B cell (primary cell): ENCODE measurements at places on chromosomes 6 and 20. TPM values are rescaled to one million over a fixed set of nuclear protein-coding genes. Genes with fewer than 3 reads are reported as not detected.
A peak's percentile ranks its signal among the peaks of the same experiment; 100 is the strongest.

The EYA4 gene
- total RNA-seq, result 0.49 TPM in 1 of 2 replicates, not detected in the other

GRCh38 chr6:112690497-112691202 is 343.5 kb downstream of the RFPL4B start:
- H3K4me3 ChIP-seq, result no peak overlapping the region
- no peak for DNase-seq
- H3K27me3 ChIP-seq, result no peaks in the 10 kb centered on the region
- no peaks in the 10 kb centered on the region for H3K4me1 ChIP-seq
- no peaks in the 10 kb centered on the region for H3K36me3 ChIP-seq

- H3K27me3 ChIP-seq, result no peaks in the 10 kb centered on the region
- peak; percentile 72 for DNase-seq
- H3K4me3 ChIP-seq, result no peak overlapping the region
- no peak overlapping the region for H3K27ac ChIP-seq
These were observed 8.1 kb upstream of the PFDN4 start for GRCh38 chr20:54199721-54200176.

The HDAC2 gene
- 52.7 and 58.3 TPM in 2 replicates for total RNA-seq

DNA sequence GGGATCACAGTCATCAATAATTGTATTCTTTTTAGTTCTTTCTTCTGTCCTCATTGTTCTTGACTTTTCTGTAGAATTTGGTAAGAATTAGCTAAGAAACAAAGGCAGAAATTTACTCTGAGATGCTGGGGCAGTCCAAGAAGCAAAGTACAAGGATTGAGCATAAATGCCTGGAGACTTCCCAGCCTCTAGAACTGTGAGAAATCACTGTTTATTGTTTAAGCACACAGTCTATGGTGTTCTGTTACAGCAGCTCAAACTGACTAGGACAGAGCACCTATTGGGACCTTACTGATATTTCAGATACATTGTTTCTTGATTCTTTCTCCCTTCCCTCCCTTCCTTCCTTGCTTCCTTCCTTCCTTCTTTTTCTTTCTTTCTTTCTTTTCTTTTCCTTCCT is 192.7 kb upstream of the SLC35B3 start:
- H3K36me3 ChIP-seq, result no peaks in the 10 kb centered on the region
- no peak overlapping the region for H3K27ac ChIP-seq
- H3K4me1 ChIP-seq, result no peaks in the 10 kb centered on the region
- H3K4me3 ChIP-seq, result no peak overlapping the region
- H3K27me3 ChIP-seq, result no peaks in the 10 kb centered on the region

GRCh38 chr20:50559856-50560638 is 49.9 kb downstream of the PTPN1 start:
- no peak overlapping the region for H3K4me3 ChIP-seq
- H3K27ac ChIP-seq, result no peak overlapping the region
- H3K27me3 ChIP-seq, result no peaks in the 10 kb centered on the region
- no peak for DNase-seq
- peaks cover 11% of the 10 kb centered on the region for H3K4me1 ChIP-seq

DNA sequence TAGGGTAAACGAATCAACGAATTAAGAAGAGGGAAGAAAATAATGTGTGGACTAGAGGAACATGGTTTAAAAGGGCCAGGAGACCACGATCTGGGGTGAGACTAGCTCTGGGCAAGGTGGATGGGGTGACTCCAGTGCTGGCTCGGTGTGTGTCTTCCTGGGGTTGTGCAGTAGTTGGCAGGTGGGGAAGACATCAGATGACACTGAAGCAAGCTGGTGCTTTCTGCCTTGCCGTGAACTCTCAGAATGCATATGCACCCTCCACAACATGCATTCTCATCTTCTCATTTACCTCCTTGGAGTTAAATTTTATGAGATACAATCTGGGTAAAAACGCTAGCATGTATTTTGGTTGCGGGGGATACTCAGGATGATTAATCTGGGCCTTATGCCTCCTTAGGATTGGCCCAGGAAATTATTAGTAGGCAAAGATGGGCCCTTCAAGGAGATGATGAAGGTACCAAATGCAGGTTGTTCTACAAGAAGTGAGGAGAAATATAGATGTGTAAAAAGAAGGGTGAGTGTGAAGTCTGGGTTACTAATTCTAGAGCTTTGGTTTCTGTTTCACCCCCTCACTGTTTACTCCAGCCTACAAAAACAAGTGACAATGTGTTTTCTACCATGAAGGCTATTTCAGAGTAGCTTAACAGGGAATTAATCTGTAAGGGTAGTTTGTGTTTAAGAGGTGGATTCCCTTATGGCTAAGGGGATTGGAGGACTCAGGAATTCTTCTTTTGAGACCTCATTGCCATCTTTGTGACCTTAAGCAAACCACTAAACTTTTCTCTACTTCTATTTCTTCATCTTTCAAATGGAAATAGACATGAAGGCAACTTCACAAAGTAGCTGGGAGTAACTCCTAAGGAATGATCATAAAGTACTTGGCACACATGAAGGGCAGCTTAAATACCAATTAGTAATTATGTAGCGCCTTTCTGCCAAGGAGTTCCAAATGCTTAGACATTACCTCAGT is 71.0 kb upstream of the SUPT3H start:
- H3K4me3 ChIP-seq, result no peak overlapping the region
- H3K27me3 ChIP-seq, result no peaks in the 10 kb centered on the region
- H3K4me1 ChIP-seq, result no peaks in the 10 kb centered on the region
- no peak overlapping the region for H3K27ac ChIP-seq
- H3K36me3 ChIP-seq, result no peaks in the 10 kb centered on the region
- no peak for DNase-seq

The HUS1B gene
- total RNA-seq, result 2.9 and 4.1 TPM in 2 replicates

- peaks cover 8% of the 10 kb centered on the region for H3K4me1 ChIP-seq
- DNase-seq, result no peak
- no peaks in the 10 kb centered on the region for H3K27me3 ChIP-seq
- no peak overlapping the region for H3K27ac ChIP-seq
These were observed 64.1 kb downstream of the SHPRH start for GRCh38 chr6:145899915-145900569.

The NDUFAF4 gene
- total RNA-seq, result 16.3 TPM in 2 replicates

The DDX43 gene
- total RNA-seq, result 1.8 and 2.6 TPM in 2 replicates

The EXOC2 gene
- 41.0 and 45.0 TPM in 2 replicates for total RNA-seq

The UFL1 gene
- 24.6 and 25.0 TPM in 2 replicates for total RNA-seq
